ENCODE measurements at places on chromosomes 2 and 18.

GRCh38 chr2:79191816-79192215 is 32.3 kb upstream of the REG3A start:
- H3K27ac ChIP-seq: no peak overlapping the region
- H3K36me3 ChIP-seq: no peaks in the 10 kb centered on the region
- no peaks in the 10 kb centered on the region for H3K27me3 ChIP-seq
- H3K4me1 ChIP-seq: no peaks in the 10 kb centered on the region
- no peak for DNase-seq

GRCh38 chr2:96100893-96101304 is 15.5 kb downstream of the ADRA2B start:
- no peak for DNase-seq
- no peaks in the 10 kb centered on the region for H3K36me3 ChIP-seq
- no peaks in the 10 kb centered on the region for H3K4me1 ChIP-seq
- peaks cover 6% of the 10 kb centered on the region for H3K27me3 ChIP-seq
- H3K27ac ChIP-seq: no peak overlapping the region

- no peaks in the 10 kb centered on the region for H3K27me3 ChIP-seq
- no peak overlapping the region for H3K27ac ChIP-seq
- no peaks in the 10 kb centered on the region for H3K4me1 ChIP-seq
- H3K4me3 ChIP-seq: no peak overlapping the region
- H3K36me3 ChIP-seq: no peaks in the 10 kb centered on the region
Observed at GRCh38 chr2:150977296-150977695, 284.4 kb downstream of the RBM43 start.

- H3K27ac ChIP-seq: no peak overlapping the region
- H3K4me1 ChIP-seq: peaks cover 16% of the 10 kb centered on the region
- H3K36me3 ChIP-seq: no peaks in the 10 kb centered on the region
- H3K27me3 ChIP-seq: no peaks in the 10 kb centered on the region
- no peak for DNase-seq
- no peak overlapping the region for H3K4me3 ChIP-seq
Observed at GRCh38 chr18:48859311-48860268, 91.2 kb downstream of the SMAD7 start.

- no peak for DNase-seq
- H3K27ac ChIP-seq: no peak overlapping the region
- H3K27me3 ChIP-seq: peaks cover 4% of the 10 kb centered on the region
- H3K4me1 ChIP-seq: no peaks in the 10 kb centered on the region
- no peak overlapping the region for H3K4me3 ChIP-seq
Observed at GRCh38 chr2:84057917-84058560, 401.0 kb downstream of the SUCLG1 start.

DNA sequence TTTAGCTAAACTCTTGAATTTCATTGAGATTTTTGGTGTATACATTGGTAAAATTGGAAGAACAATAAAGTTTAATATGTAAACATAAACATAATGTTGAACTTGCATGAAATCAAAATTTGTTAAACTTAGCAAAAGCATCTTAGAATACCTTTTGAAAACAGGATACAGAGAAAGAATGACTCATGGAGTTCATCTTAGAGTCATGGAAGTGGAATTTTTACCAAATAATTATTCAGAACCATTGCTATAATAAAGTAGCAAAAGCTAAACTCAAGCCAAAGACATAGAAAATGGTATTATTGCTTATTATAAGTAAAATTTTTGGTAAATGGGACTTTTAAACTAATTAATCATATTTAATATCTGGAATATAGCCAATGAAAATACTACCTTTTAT is 841.6 kb upstream of the SLC39A10 start:
- no peak for DNase-seq
- no peak overlapping the region for H3K27ac ChIP-seq
- no peaks in the 10 kb centered on the region for H3K4me1 ChIP-seq

- no peak overlapping the region for H3K27ac ChIP-seq
- H3K27me3 ChIP-seq: peaks cover 48% of the 10 kb centered on the region
- H3K4me1 ChIP-seq: peaks cover 18% of the 10 kb centered on the region
- H3K36me3 ChIP-seq: no peaks in the 10 kb centered on the region
Observed at GRCh38 chr2:23383100-23383499, 1.9 kb upstream of the KLHL29 start.

DNA sequence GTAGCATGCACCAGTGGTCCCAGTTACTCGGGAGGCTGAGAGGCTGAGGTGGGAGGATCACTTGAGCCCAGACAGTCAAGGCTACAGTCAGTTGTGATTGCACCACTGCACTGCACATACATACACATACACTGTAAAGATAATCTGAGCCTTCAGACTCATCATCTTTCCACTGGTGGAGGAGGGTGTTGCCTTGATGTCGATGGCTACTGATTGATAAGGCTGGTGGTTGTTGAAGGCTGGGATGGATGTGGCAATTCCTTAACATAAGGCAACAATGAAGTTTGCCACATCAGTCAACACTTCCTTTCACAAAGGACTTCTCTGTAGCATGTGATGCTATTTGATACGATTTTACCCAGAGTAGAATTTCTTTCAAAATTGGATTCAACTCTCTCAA is 118.8 kb downstream of the IKZF2 start:
- H3K4me1 ChIP-seq: no peaks in the 10 kb centered on the region
- H3K27ac ChIP-seq: no peak overlapping the region
- H3K36me3 ChIP-seq: no peaks in the 10 kb centered on the region
- peaks cover 4% of the 10 kb centered on the region for H3K27me3 ChIP-seq
- no peak overlapping the region for H3K4me3 ChIP-seq
